HAP-1 (cell line): ENCODE measurements at places on chromosomes 3 and 15.

DNA sequence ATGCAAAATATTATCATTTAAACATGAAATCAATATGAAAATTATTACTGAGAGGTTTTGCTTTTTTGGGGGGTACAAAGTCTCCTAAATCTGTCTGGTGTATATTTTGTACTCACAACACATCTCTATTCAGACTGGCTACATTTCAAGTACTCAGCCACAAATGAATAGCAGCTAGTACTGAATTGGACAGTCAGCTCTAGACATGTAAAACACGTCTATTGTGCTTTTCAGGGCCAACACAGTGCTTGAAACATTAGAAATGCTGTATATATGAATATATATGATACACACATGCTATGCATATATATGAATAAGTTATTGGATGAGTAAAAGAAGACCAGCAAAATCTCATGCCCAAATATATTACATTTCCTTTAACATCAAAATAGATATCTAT, 103.8 kb upstream of the CFAP20DC start:
- DNase-seq, result no peak

DNA sequence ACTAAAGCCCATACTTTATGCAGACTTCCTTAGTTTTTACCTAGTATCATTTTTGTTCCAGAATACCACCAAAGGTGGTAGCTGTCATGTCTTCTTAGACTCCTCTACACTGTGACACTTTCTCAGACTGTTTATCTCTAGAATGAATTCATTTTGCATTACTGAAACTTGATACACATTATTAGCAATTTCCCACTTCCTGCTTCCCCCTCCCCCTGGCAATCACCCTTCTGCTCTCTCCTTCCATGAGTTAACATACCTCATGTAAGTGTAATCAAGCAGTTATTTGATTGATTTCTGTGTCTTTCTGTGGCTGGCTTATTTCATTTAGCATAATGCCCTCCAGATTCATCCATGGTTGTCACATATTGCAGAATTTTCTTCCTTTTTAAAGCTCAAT, 204.9 kb downstream of the STAG1 start:
- no peak for DNase-seq

DNA sequence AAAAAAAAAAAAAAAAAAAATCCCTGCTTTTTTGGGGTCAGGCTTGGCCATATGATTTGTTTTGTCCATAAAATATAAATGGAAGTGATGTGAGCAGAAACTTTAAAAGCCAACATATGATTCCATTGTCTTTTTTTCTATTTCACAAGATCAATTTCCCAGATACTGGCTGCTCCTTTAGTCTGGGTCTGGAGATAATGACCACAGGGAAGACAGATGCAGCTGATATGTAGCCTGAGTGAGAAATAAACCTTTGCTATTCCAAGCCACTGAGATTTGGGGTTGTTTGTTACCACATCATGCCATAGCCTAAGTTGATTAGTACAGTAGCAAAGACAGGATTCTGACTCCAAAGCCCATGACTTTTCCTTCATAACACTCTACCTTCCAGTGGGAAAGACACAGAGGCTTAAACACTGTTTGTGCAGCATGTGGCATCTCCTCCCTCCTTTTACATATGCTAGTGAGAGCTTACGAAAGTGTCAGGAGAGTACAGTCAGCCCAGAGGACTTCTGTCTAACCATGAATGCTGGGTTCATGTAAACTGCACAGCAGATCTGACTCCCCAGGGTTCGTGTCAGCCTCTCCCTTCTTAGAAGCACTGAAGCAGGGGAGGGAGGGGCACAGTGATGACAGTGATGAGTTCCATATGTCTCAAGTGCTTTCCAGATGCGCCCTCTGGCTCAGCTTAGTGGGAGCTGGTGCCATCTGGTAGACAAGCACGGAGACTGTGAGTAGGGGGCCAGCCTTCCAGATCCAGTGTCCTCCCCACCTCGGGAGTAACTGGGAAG, 36.7 kb upstream of the SLC7A14 start:
- DNase-seq, result no peak

GRCh38 chr3:192063570-192063969, 602.6 kb downstream of the PYDC2 start:
- no peak for DNase-seq

DNA sequence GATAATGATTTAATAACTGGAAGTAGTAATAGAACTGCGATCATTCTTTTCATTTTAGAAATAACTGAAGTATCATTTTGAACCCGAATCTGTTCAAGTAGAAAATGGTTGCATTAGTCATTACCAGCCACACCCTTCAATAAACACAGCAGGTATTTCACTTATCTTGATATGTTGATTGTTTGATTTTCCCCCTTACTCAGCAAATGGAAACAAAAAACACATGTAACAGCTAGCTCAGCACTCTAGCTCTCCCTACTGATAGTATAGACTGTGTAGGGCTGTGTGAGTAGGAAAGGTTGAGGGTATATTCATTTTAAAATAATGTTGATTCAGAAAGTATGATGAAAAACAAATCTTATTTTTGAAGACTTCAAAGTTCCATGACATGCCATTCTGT, 1.1 kb upstream of the GPR149 start:
- DNase-seq, result no peak

- no peak for DNase-seq
Observed at GRCh38 chr3:1499694-1500093, 406.9 kb downstream of the CNTN6 start.

GRCh38 chr15:39313467-39313866, 267.4 kb upstream of the THBS1 start:
- no peak for DNase-seq

DNA sequence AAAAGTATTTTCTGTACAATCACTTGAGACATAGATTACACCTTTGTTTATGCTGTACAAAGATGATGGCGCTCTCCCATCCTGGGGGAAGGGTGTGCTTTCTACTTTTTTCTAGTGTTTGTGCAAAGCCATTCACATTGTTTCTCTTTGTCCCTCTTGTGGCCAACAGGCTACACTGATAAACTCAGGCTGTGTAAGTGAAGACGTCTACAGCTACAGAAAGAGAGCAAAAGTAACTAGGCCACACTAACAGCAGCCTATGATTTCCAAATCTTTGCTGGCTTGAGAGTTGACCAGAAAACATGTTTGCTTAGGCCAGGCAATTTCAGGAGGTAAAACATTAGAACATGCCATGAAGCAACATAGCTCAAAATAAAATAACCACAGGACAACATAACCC, 75.1 kb downstream of the FOXB1 start:
- DNase-seq, result no peak

GRCh38 chr3:124570232-124570631, 160.0 kb upstream of the UMPS start:
- no peak for DNase-seq

GRCh38 chr15:29822684-29823459, 604 bp upstream of the TJP1 start:
- DNase-seq, result no peak

DNA sequence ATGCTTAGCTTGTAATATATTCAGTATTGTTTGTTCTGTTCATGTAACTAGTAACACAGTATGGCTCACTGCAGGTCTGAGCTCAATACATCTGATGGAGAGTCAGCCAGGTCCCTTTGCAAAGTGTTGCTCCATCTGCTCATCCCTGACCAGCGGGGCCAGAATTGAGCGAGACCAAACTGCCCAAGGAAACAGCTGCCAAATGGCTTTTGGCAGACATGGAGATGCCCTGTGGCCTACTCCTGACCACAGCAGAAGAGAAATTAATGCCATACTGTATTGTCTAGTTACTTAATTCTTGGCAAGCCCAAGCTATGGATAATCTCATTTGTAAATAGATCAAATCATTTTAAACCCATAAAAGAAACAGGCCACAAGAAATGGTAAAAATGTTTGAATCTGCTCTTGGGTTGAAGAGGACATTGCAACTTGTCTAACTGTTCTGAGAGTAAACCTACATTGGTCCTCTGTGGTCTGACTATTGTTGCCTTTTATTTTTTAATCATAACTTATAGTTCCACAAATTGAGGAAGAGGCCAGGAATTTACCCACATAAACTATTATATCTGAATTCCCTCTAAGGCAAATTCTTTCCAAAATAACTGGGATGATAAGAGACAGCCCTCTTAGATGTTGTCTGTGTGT, 209.5 kb downstream of the EBLN2 start:
- DNase-seq, result no peak

- DNase-seq, result peak; percentile 82
Observed at GRCh38 chr15:75694241-75695182, 18.1 kb downstream of the CSPG4 start.

DNA sequence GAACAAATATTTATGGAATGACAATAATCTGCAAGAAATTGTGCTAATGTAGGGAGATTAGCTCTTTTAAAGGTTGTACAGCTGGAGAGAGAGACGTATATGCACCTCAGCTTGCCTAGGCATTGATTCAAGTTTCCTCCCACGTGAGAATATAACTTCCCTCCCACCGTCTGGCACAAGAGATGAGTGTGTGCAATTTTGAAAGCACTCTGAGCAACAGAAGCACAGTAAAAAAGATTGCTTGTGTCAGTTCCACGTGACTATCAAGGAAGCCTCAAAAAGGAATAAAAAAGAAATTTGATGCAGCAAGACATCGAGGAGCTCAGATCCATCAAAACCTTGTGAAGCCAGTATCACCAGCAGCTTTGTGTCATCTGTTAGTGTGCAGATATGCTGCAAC, 435.3 kb downstream of the TUSC7 start:
- DNase-seq, result no peak

DNA sequence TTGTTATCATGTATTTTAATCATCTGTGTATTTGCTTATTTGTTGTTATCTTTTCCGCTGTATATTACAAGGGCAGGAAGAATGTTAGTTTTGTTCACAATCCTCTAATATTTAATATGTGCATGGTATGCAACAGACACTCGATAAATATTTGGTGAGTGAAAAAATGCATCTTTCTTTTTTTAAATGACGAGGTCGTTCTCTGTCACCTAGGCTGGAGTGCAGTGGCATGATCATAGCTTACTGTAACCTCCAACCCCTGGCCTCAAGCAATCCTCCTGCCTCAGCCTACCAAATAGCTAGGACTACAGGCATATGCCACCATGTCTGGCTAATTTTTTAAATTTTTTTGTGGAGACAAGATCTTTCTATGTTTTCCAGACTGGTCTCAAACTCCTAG, 66.2 kb downstream of the MITF start:
- no peak for DNase-seq

- DNase-seq, result no peak
Observed at GRCh38 chr3:36650271-36650671, 114.1 kb downstream of the DCLK3 start.

DNA sequence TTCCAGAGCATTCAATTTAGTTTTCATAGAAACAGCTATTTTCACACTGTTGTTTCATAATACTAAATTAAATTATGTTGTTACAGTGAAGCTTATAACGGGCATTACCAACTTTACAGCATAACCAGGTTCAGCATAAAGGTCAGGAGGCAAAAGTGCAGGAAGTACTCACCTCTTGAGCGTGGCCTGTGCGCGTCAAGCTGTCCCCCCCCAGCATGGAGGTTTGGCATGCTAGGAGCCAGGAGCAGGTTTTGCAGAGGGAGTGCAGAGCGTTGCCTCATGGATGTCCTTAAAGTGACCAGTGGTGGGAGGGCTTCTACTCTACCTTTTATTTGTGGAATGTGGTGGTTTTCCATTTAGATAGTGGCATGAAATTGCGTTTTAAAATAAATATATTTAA, 104.4 kb downstream of the EEFSEC start:
- no peak for DNase-seq

DNA sequence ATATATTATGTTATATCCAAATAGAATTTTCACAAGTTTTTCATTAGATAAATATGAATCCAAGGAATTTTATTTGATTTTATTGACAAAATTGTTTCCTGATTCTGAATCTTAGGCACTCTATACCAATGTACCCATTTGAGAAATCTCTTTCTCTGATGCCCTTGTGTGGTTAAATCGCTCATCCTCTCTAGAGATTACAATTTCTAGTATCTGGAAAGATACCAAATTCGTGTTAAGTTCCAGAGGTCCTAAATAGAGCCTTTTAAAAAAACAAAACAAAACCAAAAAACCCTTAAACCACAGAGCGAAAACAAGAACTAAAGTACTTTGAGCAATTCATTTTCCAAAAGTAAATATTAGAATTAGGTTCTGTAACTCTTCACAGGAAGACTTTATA, 20.0 kb downstream of the SATB1 start:
- DNase-seq, result no peak

GRCh38 chr3:113783463-113783862, 36.6 kb downstream of the ATP6V1A start:
- no peak for DNase-seq

DNA sequence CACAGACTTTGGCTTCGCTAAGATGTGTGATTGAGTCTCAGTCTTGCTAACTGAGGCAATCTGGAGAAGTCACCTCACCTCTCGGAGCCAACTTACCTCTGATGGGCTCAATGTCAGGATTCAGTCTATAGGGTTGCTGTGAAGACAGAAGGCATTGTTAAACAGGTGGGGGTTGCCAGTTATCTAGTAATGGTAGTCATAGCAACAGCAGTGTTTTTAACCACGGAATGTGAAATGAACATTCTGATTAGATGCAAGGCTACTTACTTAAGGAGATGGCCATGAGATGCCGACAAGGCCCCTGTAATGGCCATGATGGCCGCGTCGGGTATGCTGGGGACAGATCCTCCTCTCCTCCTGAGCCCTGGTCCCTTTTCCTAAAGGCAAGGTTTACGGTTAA, 243.1 kb downstream of the GABRG3 start:
- no peak for DNase-seq

GRCh38 chr3:58013973-58014649, 5.9 kb downstream of the FLNB start:
- no peak for DNase-seq

DNA sequence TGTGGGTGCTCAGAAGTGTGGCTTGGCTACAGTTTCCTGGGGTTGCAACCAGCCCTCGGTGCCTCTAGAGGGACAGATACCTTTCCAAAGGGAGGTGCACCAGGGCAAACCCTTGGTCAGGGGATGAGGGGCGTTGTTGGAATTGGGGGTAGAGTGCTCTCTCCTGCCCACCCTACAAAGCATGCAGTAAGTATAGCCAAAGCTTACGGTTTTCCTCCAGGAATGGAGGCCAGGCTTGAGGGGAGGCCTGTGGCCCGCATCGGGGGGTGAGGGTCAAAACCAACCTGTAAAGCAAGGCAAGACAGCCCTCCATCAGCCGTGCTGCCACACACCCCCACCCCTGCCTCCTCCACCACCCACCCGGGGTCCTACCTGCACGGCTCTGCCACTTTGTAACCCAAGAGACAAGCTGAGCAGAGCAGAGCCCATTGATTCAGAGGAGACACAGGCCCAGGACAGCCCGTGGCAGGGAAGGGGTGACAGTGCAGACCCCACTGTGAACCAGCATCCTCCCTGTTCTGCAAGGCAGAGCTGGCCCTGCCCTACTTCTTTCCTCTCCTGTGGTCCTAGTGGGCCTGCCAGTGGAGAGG, 41.5 kb downstream of the TLE3 start:
- no peak for DNase-seq
